ENCODE measurements at places on chromosomes 5 and 9. TPM values are rescaled to one million over a fixed set of nuclear protein-coding genes. Genes with fewer than 3 reads are reported as not detected.

HEMGN gene
- total RNA-seq = not detected

LCN9 gene
- not detected for total RNA-seq

CARTPT gene
- total RNA-seq = not detected

IFNB1 gene
- total RNA-seq = not detected

OGN gene
- total RNA-seq = not detected
